ENCODE measurements at places on chromosomes 6 and 20. TPM values are rescaled to one million over a fixed set of nuclear protein-coding genes. Genes with fewer than 3 reads are reported as not detected.

The CD40 gene
- total RNA-seq = not detected

DNA sequence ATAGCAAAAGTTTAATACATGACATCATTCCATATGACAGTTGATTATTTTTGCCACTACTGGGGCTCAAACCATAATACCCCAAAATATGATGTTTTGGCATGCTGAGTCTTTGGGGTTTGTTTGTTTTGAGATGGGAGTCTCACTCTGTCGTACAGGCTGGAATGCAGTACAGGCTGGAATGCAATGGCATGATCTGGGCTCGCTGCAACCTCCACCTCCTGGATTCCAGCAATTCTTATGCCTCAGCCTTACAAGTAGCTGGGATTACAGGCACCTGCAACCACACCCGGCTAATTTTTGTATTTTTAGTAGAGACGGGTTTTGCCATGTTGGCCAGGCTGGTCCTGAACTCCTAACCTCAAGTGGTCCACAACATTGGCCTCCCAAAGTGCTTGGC, 1.3 kb upstream of the MRS2 start:
- no peak for DNase-seq

DNA sequence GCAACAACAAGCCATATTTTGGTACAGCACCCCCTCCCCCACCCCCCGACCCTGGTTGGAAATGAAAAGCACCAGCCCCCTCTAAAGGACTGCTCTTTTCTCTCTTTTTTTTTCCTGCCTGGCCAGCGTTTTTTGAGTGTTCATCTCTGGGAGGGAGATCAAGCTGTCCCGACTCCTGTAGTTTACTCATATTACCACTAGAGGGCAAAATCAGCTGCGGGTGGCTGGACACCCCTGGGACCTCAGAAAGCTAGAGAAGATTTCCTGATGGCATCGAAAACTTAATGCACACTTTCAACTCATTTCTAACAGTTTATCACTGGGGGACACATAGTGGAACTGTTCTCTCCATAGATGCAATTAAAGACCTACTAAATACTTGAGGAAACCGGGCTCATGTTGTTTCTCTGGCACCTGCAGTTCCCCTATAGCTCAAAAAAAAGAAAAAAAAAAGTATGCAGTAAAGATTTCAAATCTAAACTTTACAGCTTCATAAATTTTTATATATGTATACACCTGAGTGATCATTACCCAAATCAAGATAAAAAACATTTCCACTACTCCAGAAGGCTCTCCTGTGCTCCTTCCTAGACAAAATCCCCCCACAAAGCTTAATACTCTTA, 24.4 kb downstream of the CNBD2 start:
- peak; percentile 40 for DNase-seq

- DNase-seq = no peak
These were observed 35.8 kb downstream of the DTNBP1 start for GRCh38 chr6:15626878-15627674.

The ADAM33 gene
- total RNA-seq = 7.3 TPM

DNA sequence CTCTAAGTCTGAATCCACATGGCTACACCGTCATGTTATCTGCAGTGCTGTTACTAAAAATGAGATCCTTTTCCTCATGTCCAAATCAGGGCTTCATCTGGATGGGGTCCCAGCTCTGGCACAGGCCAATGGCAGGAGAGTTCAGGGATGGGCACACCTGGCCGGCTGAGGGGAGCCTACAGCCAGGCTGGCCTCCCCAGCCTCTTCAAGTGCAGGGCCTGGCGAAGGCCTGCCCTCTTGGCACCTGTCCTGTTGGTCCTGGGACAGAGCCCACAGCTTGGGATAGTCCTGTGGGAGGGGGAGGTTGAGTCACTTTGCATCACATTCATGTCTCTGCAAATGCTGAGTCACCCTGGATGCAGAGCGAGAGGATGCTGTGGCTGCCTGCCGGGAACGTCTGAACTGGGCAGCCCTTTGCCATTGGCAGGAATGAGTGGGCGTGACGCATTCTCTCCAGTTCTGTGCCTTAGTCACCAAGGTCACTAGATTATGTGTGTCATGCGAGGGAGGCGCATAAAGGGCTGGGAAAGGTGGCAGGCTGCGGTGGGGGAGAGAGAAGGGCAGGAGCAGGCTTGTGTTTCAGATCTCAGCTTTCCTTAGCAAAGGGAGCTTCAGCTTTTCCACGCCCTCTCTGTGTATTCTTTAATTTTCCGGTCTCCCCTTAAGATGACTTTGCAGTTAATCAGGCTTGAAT, 223.2 kb upstream of the ECI2 start:
- DNase-seq = peak; percentile 97

DNA sequence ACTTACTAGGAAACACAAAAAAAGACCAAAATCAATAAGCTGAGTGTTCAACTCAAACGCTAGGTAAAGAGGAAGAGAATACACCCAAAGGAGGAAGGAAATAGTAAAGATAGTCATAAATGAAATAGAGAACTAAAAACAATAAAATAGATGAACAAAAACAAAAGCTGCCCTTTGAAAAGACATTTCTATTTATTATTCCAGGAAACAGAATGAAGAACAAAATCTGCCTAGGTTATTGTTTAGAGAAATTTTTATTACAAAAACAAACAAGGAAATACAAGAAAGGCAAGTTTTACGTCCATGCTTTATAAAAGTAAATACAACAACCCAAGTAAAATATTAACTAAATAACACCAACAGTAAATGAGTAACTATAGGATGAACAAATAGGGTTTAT, 20.1 kb downstream of the HLA-DMB start:
- DNase-seq = no peak

DNA sequence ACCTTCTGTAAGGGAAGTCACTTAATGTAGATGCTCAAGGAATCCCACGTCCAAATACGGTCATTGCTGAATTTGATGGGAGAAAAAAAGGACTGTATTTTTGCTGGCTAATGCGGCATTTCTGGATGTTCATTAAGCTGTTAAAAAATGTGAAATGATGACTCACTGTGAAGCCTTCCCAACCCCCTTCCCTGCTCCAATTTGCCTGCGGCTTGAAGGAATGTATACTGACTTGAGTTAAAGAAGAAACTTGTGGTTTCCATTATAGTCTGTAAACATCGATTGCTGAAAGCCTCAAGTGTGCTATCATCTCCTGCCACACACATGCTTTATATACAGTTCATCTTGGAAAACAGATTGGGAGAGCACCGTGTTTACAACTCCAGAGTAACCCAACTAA, 249.1 kb upstream of the JAG1 start:
- DNase-seq = peak; percentile 54

GRCh38 chr6:113299531-113299930, 557.6 kb upstream of the MARCKS start:
- no peak for DNase-seq

The PSORS1C2 gene
- total RNA-seq = not detected

- no peak for DNase-seq
These were observed 465.3 kb upstream of the CDH4 start for GRCh38 chr20:60786686-60787217.

The SEMG2 gene
- not detected for total RNA-seq

DNA sequence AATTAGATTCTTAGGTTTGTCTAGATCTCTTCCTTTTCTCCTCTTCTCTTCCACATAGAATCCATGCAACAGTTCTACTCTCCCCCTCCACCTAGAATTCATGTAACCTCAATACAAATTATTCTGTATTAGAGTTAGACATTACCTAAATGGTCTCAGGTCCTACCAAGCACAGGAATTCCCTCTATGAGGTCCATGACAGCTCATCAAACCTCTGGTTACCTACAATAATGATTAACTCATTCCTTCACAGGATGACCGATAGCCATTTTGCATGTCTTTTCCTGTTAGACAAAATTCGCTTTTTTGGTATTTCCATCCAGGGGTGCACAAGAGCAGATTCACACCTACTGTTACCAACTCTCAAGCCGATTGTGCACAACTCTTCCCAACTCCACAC, 27.4 kb upstream of the BMP2 start:
- no peak for DNase-seq

- DNase-seq = no peak
These were observed 19.6 kb upstream of the SAMHD1 start for GRCh38 chr20:36971103-36971502.

The EYA4 gene
- total RNA-seq = 6.1 TPM

The MUCL3 gene
- total RNA-seq = not detected

Data from MG63 (cell line).